CD4-positive, alpha-beta T cell treated with Interleukin-17A for 1 hour (primary cell): ENCODE measurements at places on chromosomes 2 and 18.

GRCh38 chr18:9772847-9773677 is 65.0 kb downstream of the RAB31 start:
- no peak for DNase-seq

GRCh38 chr18:7202169-7202568 is 28.7 kb upstream of the LRRC30 start:
- DNase-seq: no peak

DNA sequence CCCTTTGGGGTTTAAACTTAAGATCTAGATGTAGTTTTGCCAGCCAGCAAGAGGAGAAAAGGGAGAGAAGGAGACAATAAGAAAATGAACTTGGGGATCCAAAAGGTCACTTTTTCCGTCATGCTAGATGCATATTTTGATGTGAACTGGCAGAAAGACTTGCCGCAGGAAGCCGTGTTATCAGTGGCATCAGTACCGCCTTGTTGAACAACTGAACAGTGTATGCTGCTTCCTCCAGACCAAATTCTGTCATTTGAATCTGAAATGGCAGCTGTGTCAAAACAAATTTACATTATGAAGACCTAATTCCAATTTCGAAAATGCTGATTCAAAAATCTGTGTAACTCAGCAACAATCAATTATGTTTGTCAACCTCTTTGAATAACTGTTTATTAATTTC is 42.1 kb downstream of the TMEM200C start:
- no peak for DNase-seq

GRCh38 chr18:1522249-1522615 is 617.6 kb downstream of the ADCYAP1 start:
- no peak for DNase-seq

GRCh38 chr2:10452312-10452711 is 4.2 kb upstream of the ODC1 start:
- DNase-seq: no peak

GRCh38 chr2:42862669-42863185 is 70.3 kb upstream of the HAAO start:
- DNase-seq: no peak

- DNase-seq: no peak
Measured at GRCh38 chr18:57164401-57164800, 17.5 kb downstream of the BOD1L2 start.

DNA sequence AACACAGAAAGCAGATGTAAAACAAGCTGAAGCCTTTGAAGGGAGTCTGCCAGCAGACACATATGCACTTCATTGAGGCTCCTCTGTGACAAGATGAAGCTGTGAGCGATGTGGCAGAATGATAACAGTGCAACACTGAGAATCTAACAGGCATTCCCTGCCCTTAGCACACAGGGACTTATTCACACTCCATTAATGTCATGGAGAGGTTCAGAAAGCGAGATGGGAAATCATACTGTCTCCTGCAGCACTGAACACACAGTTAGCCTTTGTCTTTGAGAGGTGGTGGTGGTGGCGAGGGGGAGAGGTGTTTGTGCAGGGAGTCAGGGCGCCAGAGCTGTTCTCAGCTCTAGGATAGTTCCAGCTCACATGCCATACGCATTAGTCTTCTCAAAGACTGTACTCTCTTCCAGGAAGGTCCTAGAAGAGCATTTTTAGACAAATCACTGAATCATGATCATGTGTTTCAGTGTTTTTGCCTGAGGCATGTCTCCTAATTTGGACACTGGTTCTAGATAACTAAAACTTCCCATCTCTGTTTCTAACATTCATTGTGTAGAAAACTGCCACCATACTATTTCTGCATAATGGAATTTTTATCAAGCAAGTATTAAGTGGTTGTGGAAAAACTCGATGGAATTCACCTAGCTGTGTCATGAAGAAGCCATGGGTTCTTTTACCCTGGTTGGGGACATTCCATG is 93.5 kb upstream of the ITGB6 start:
- DNase-seq: no peak

GRCh38 chr2:181828122-181828705 is 63.3 kb upstream of the ITPRID2 start:
- no peak for DNase-seq

GRCh38 chr2:196967116-196967515 is 40.6 kb upstream of the PGAP1 start:
- no peak for DNase-seq

DNA sequence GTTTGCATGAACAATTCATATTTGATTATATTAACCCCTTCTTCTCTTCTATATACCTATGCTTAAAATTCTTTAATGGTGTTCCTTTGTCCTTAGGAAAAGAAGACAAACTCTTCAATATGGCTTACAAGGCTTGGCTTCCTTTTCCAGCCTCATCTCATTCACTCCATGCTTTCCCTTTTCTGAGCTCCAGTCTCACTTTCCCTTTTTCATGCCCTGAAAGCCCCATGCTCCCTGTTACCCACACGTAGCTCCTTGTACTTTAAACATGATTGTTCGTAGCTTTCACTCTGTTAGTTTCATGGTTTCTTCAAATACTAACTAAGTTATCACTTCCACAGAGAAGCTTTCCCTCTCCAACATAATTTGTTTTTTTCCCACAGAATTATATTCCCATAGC is 161.3 kb downstream of the UBE2E3 start:
- DNase-seq: no peak

DNA sequence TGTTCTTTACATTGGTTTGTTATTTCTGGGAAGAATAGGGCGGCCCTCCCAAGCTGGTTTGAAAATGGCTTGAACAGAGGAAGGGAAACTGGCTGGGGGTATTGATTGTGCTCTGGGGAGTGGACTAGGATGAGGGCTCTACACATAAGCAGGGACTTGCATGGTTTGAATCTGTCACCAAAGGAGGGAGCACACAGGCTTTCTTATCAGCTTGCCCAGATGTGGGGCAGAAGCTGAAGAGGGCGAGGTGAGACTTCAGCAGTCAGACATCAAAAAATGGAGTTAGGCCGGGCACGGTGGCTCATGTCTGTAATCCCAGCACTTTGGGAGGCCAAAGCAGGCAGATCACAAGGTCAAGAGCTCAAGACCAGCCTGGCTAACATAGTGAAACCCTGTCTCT is 7.2 kb upstream of the RAB12 start:
- DNase-seq: no peak
